ENCODE measurements at places on chromosomes 5 and 9. TPM values are rescaled to one million over a fixed set of nuclear protein-coding genes. Genes with fewer than 3 reads are reported as not detected.

The OTP gene
- polyA plus RNA-seq, result not detected

The ACOT12 gene
- polyA plus RNA-seq, result not detected

The CREBRF gene
- polyA plus RNA-seq, result 2.7 TPM

The PCDHGA10 gene
- polyA plus RNA-seq, result 3.6 TPM

The CCDC112 gene
- 2.8 TPM for polyA plus RNA-seq

The CNTNAP3B gene
- 29.8 TPM for polyA plus RNA-seq

The HAVCR2 gene
- not detected for polyA plus RNA-seq

The UBAP2 gene
- polyA plus RNA-seq, result 43.3 TPM

The PCSK1 gene
- polyA plus RNA-seq, result 0.95 TPM

The CCL19 gene
- not detected for polyA plus RNA-seq

The BTNL8 gene
- not detected for polyA plus RNA-seq

The IFNA2 gene
- polyA plus RNA-seq, result not detected

The HK3 gene
- not detected for polyA plus RNA-seq

All from endothelial cell of umbilical vein (primary cell).